ENCODE measurements at places on chromosomes 13 and 19. TPM values are rescaled to one million over a fixed set of nuclear protein-coding genes. Genes with fewer than 3 reads are reported as not detected.

- no peak for DNase-seq
These were observed 22.5 kb downstream of the GATAD2A start for GRCh38 chr19:19427944-19428343.

- DNase-seq: no peak
These were observed 1317.9 kb upstream of the SPRY2 start for GRCh38 chr13:81658598-81659370.

- DNase-seq: no peak
These were observed 2.0 kb downstream of the RGS9BP start for GRCh38 chr19:32677657-32678056.

DNA sequence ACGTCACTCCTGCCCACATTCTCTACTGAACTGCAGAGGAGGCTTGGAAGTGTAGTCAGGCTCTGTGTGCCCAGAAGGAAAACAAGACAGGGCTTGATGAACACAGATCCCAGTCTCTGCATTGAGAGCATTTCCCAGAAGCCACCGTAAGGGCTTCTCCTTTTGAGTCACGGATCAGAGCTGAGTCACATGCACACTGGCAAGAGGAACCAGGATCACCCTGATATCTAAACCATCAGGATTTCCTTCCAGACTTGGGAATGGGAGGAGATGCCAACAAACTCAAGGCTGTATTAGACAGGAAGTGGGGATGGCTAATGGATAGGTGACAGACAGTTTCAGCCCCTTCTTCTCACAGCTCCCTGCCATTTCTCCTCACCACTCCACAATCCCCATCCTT is 17.7 kb upstream of the FBXO17 start:
- DNase-seq: no peak

DNA sequence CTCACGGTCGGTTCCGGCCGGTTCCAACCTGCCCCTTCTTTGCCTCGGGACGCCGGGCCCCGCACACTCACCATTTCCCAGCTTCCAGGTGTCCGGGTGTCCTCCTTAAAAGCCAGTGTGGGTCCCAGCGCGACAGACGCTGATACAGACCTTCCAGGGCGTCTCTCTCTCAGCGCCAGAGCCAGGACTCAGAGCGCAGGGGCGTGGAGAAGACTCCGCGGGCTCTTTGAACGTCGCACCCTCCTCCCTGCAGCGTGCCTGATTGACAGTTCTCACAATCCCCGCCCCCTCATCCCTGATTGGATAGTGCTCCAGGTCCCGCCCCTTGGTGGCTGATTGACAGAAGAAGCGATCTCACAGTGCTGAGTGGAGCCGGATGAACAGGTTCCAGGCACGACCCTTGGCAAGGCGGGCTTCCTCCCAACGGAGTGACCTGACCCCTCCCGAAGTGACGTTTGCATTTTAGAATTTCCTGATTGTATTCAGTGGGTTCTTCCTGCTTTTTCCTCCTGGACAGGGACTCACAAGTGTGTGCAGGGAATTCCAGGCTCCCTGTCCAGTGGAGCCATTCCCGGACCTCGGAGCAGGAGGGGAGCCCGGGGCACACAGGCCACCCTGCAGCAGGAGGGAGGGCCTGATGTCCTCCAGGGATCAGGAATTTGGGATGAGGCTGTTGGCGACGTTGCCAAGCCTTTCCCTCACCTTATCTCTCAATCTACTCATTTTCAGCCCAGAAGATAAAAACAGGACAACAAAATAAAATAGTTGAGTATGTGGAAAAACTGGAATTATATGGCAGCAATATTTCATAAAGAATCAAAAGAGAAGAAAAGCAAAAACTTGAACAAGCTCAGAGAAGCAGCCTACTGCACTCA is at the start of gene ZNF823:
TSS of gene ZNF823 (minus strand) at position 201 of the 875 bp plus-strand sequence. CDS start at position 74, 127 bp downstream.
- peak; percentile 99 for DNase-seq

- DNase-seq: peak; percentile 43
These were observed at the start of gene LRP3 for GRCh38 chr19:33193865-33194362. Gene LRP3, plus strand, starts transcription at chr19:33194330. Its CDS starts 456 bp downstream, at chr19:33194786.

GRCh38 chr19:46903458-46903857 is 42.7 kb downstream of the ARHGAP35 start:
- DNase-seq: no peak

- DNase-seq: no peak
These were observed 22.2 kb downstream of the FAM187B start for GRCh38 chr19:35206379-35206778.

GRCh38 chr19:2475018-2475701 is 767 bp upstream of the GADD45B start:
- DNase-seq: peak; percentile 40

GRCh38 chr19:39968789-39969188 is 2.2 kb upstream of the PSMC4 start:
- no peak for DNase-seq

- no peak for DNase-seq
These were observed 666.4 kb downstream of the OLFM4 start for GRCh38 chr13:53694814-53695532.

GRCh38 chr13:108268466-108269112 is 929 bp upstream of the TNFSF13B start:
- no peak for DNase-seq

DNA sequence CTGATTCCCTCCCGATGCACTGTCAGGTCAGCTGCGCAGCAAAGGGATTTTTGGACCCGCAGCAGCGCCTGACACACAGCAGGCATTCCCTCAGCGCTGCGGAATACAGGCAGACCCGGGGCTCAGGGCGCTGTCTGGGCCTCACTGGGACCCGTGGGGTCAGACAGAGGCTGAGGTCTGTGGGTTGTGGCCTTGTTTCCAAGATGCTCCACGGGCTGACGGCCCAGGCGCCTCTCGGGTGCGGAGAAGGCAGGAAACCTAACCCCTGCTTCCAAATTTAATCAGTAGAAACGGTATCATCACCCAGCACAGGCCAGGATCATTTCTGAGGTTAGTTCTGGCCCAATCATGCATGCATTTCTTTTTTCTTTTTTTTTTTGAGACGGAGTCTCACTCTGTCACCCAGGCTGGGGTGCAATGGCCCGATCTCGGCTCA is 686 bp upstream of the RNF126 start:
- no peak for DNase-seq

GRCh38 chr19:1507763-1508506 is 4.9 kb downstream of the ADAMTSL5 start:
- peak; percentile 93 for DNase-seq

DNA sequence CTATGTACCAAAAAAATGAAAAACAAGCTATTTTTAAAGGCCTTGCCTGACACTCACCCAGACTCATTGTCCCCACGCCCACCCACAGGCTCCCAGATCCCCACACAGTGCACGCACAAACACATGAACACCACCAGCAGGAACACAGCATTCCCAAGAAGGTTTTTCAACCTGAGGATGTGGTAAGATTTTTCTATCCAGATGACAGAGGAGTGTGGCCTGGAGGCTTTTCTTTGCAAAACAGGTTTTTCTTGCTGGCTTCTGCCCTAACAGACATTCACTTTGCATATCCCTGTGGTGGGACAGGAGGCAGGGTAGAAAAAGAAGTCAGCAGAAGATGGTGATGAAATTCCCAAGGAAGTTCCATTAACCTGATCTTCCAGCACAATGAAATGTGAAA is 97.8 kb downstream of the KLF12 start:
- DNase-seq: no peak

DNA sequence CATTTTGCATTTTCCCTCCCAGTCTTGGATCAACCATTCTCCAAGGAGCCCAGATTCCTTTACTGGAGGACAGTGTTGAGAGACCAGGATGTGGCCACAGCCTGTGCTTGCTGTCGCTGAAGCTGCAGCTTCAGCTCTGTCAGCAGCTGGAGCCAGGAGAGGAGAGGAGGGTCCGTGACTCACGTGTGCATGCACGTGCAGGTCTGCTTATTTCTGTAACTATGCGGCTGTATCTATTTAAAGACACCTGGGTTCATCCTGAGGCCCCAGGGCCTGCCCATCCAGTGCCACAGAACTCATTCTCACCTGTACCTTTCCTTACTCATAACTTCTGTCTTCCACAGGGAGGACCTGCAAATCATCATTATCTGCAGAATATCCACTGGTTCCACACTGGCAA is 8.2 kb upstream of the LAMP1 start:
- DNase-seq: no peak

- DNase-seq: no peak
These were observed 148.9 kb downstream of the SIPA1L3 start for GRCh38 chr19:38055655-38056521.

DNA sequence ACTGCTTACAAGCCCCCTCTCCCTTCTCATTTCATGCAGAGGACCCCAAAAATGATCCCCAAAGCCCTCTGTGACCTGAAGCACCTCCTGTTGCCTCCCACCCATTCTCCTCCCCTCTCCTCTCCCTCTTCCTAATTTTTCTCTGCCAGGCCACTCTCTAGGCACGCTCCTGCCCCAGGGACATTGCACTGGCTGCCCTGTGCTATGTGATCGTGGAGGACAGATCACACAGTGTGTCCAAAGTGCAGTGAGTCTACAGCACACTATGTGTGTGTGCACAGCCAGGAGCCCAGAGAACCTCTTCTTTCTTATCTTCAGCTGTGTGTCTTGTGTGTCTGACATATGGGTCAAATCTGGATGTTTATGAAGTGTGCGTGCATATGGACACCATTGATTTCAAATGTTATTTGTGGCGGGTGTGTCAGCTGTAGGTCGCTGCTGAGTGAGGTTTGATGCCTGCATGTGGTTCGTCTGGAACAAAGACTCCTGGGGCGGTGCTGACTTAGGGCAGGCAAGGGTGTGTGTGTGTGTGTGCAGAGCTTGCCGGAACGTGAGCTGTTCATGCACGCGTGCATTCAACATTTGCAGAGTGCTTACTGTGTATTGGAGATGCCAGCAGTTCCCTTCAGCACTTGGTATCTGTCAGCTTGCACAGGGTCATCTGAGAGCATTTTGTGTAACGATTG is 2.1 kb upstream of the KLHL26 start:
- DNase-seq: no peak

- DNase-seq: no peak
These were observed 237.0 kb downstream of the TUBA3C start for GRCh38 chr13:18944501-18945068.

GRCh38 chr13:51781246-51782022 is 22.5 kb downstream of the DHRS12 start:
- no peak for DNase-seq

DNA sequence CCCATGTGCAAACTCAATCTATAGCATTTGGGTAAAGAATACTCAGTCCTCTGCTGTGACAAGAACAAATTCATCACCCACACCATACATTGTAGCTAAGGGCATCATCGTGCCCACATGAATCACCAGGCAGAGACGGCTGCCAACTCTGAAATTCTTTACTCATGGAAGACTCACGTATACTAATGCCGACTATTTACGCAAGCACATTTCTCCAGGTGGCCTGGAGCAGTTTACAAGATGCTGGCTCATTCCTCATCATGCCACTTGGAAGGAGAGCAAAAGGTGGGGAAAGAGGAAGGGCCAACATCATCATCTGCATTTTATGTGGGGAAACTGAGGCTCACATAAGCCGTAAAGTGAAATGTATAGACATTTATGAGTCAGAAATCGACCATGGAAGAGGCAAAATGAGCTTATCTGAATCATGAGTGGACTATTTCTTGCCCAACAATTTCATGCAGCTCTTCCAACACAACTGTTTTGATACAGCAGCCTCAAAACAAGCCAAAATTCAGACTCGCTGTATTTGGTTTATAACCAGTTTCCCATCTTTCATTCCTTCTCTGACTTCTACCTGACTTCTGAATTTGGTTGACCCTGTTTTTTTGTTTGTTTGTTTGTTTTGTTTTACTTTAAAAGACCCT is 213.9 kb upstream of the SERP2 start:
- no peak for DNase-seq

DNA sequence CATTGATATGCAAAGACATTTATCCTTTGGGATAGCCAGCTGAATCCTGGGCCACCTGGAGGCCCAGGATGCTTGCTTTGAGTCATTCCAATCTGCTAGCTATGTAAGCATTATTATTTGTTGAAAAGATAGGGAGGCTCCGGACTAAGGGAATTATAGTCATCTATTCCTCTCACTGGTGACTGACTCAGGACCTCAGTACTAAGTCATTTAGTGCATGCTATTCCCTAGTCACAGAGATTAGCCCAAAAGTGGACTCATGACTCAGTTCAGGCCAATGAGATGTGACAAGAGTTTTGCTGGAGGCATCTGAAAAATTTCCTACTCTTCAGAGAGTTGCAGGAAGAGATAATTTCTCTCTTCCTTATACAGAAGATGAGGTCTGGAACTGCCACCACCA is 67.9 kb upstream of the ITM2B start:
- DNase-seq: no peak

DNA sequence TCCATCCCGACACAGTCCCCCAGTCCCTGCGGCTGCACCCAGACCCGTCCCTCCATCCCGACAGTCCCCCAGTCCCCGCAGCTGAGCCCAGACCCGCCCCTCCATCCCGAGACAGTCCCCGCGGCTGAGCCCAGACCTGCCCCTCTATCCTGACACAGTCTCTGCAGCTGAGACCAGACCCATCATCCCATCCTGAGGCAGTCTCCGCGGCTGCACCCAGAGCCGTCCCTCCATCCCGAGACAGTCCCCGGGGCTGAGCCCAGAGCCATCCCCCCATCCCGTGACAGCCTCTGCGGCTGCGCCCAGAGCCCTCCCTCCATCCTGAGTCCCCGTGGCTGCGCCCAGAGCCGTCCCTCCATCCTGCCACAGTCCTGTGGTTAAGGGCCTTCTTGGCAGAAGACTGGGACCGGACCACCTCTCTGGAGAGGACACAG is 28.8 kb upstream of the TMEM255B start:
- DNase-seq: no peak

GRCh38 chr13:100547791-100548201 is 40.8 kb downstream of the GGACT start:
- DNase-seq: no peak

- DNase-seq: no peak
These were observed 3.1 kb downstream of the RPS28 start for GRCh38 chr19:8324186-8325050.

- DNase-seq: no peak
These were observed 103.1 kb downstream of the TNFRSF19 start for GRCh38 chr13:23673354-23673753.

The SELENOV gene
- total RNA-seq: not detected

The GSX1 gene
- total RNA-seq: 11.4 TPM

The CEACAM16 gene
- not detected for total RNA-seq

The KLHL1 gene
- total RNA-seq: 0.23 TPM

The C19orf81 gene
- total RNA-seq: 7.9 TPM

The CYP2F1 gene
- not detected for total RNA-seq

The TMEM38A gene
- total RNA-seq: 3.4 TPM

The HAUS8 gene
- total RNA-seq: 46.4 TPM

The FKRP gene
- 38.6 TPM for total RNA-seq

The KIR2DL1 gene
- total RNA-seq: not detected

The ZNF66 gene
- 16.4 TPM for total RNA-seq

The BTBD2 gene
- total RNA-seq: 142 TPM

The ELL gene
- 11.1 TPM for total RNA-seq

The LYPD5 gene
- not detected for total RNA-seq

The CD70 gene
- total RNA-seq: not detected

The PPP6R1 gene
- 73.1 TPM for total RNA-seq

The CEACAM20 gene
- total RNA-seq: not detected

The ZNF77 gene
- total RNA-seq: 7.8 TPM

The KRTDAP gene
- total RNA-seq: not detected

The IZUMO1 gene
- 0.23 TPM for total RNA-seq

The ZNF665 gene
- 8.2 TPM for total RNA-seq
